ENCODE measurements at places on chromosomes 5 and 9.

- DNase-seq: no peak
Measured at GRCh38 chr5:17037751-17038150, 101.7 kb upstream of the MYO10 start.

- no peak for DNase-seq
Measured at GRCh38 chr9:8074713-8075286, 275.2 kb upstream of the DMAC1 start.

DNA sequence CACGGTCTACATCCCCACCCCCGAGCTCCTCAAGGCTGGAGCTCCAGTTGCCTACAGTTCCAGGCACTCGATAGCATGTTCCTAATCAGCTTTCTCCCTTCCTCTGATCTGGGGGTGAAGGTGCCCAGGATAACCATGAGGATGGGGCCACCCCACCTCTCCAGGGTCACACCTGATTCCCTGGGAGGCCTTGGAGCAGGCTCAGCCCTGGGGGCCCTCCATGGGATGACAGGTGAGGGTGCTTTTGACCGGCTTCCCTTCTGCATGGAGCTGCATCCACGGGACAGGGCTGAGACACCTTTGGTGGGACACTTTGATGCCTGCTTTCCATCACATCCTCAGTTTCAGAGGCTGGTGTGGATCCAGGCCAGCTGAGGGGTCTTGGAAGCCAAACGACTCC lies 28.6 kb downstream of the GADD45G start:
- no peak for DNase-seq

DNA sequence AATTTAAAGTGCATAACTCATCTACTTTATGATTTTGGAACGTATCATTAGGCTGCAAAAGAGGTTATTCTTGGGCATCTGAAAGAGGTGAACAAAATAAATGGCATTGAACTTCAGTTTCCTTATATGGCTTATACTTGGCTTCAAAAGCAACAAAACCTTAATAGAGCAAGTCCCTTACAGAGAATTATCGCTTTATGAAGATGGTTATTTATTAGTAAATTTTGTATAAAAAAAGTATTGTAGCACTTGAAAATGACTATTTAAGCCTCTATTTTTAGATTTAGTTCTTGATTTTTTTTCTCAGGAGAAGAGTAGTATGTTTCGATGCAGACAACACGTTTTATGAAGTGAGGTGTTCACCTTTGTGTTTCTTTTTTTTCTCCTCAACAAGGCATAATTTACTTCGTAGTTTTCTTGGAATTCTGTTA lies 2.0 kb downstream of the ERBIN start:
- DNase-seq: no peak

Measured in stimulated activated CD8-positive, alpha-beta memory T cell treated with anti-CD3 and anti-CD28 coated beads, Interleukin-2, amount 100 ng/mL, for 1 hour (primary cell).